Esophagus muscularis mucosa (tissue), 4 donors: ENCODE measurements at places on chromosomes 16 and 17. TPM values are rescaled to one million over a fixed set of nuclear protein-coding genes. Genes with fewer than 3 reads are reported as not detected.

DNA sequence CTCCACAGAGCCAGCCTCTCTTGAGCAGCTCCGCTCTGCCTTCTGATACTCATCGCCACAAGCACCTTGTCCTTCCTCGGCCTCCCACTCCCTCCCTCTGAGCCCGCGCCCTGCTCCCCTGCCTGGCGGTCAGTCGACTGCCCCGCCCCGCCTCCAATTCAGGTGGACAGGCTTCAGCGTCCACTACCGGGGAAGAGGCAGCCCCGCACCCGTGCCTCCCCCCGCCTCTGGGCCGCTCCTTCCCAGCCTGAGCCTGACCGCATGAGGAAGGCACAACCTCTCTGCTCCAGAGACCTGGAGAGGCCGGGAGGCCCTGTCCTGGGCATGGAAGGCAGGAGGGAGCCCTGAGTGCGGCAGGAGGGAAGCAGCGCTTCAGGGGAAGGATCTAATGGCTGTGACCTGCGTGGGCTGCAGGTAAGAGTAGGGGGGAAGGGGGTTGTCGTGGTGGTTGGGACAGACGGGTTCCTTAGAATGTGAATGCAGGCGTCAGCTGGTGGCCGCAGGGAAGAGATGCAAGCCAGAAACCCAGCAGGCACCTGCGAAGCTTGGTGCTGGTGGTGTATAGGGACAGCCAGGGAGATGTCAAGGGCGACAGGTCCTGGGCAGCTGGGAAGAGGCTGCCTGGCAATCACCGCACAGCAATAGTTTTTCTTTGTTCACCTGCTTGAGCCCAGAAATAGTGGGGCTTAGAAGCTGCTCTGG lies 3.0 kb upstream of the SLC6A4 start:
- no peak for DNase-seq

GRCh38 chr17:82435601-82436583 lies 14.7 kb downstream of the CYBC1 start:
- DNase-seq, result no peak

- DNase-seq, result peak; percentile 72
Observed at GRCh38 chr16:50403491-50403890, 34.7 kb upstream of the BRD7 start.

DNA sequence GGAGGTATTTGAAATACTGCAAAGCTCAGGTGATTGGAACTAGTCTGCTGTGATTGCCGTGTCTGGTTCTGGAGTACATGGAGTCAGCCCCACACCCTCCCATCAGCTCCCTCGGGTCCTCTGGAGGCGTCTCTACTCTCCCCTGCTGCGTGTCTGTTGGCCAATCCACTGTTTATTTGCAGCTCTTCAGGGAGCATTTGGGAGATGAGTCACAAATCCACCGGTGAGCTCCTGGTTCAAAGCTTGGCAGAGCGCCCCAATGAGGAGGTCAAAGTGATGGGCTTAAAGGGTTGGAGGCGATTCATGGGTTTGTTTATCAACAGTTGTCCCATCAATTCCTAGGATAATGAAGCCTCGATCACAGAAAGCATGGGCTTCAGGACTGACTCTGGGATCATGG lies 14.6 kb downstream of the CALB2 start:
- DNase-seq, result no peak

DNA sequence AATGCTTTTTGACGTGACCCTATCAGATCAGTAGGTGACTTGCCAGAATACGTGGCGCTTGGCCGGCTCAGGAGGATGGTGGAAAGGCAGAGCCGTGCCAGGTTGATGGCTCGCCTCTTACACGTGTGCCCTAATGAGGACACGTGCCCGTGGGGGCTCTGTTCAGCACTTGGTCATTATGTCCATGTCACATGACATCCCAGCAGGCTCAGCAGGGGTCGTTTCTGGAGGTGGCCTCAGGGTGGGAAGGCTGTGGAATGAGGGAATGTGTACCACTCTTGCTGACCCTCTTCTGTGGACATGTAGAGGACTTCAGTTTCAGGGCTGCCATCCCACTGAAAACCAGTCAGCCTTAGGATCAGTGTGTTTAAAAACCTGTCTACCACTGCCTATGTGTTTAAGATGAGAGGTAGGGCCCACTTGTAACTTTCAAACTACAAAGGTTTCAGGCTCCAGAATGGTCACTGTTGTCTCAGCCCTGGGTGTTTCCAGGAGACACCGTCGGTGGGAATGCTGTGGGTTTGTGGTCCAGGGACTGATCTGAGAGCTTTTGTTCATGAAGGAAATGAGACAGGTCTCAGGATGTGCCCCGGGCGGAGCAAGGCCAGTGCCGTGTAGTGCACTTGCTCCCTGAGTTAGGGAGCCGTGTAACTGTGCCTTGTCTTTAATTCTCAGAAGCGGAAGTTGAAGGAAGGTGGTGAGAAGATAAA lies 12.1 kb downstream of the UBN1 start:
- no peak for DNase-seq

GRCh38 chr17:59372138-59372751 lies 40.8 kb downstream of the YPEL2 start:
- no peak for DNase-seq

DNA sequence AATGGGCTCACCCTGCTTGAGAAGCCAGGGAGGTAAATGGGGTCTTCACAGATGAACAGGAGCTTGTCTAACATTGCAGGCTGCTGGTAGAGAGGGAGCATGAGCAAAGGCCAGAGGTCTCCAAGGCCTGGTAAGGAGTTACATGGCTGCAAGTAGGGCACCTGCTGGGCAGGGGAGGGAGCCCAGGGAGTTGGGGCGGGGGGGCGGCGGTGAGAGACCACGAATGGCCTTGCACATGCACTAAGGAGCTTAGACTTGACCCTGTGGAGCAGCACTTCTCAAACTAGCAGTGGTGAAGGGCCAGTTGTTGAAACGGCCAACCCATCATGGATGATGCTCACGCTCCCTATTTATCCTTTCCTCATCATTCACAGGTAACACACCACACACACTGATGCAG lies 38.4 kb downstream of the ERN1 start:
- DNase-seq, result no peak

GRCh38 chr16:87328846-87329245 lies 11.7 kb upstream of the C16orf95 start:
- DNase-seq, result no peak

GRCh38 chr17:50298018-50298417 lies 23.8 kb downstream of the TMEM92 start:
- DNase-seq, result no peak

GRCh38 chr17:68381076-68381900 lies 76.0 kb downstream of the WIPI1 start:
- DNase-seq, result no peak

- no peak for DNase-seq
Observed at GRCh38 chr17:57956291-57957119, 1.3 kb upstream of the CUEDC1 start.

The NPTX1 gene
- total RNA-seq, result 4.8 TPM

The NPIPB4 gene
- total RNA-seq, result 60.2 TPM

The FBXO39 gene
- not detected for total RNA-seq

The SEZ6L2 gene
- total RNA-seq, result 1.2 TPM

The HIGD1B gene
- 3.3 TPM for total RNA-seq
